ENCODE measurements at places on chromosomes 1 and 21.

- DNase-seq = no peak
Measured at GRCh38 chr1:201760516-201760915, 68.4 kb upstream of the IPO9 start.

GRCh38 chr1:244054924-244055263 is 3.8 kb downstream of the ZBTB18 start:
- no peak for DNase-seq

DNA sequence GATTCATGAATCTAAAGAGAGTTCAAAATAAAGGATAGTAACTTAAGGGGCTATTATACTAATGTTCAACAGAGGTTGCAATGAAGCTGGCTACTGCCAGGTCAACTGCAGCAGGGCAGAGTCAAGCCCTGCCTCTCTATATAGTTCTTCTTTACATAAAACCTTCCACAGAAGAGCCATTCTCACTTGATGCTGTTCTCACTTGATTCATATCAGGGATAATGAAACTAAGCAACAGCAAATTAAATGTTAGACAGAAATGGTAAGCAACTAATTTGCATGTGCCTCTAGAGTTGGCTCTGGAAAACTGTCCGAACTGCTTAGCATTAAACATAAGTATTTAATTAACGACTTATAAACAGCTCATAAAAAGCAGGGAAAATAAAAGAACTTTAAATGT is 17.4 kb downstream of the CCSAP start:
- DNase-seq = no peak

GRCh38 chr21:26652854-26653253 is 79.8 kb upstream of the CYYR1 start:
- DNase-seq = no peak

All from C1 segment of cervical spinal cord (tissue), 14 donors.